ENCODE measurements at places on chromosomes 12 and 14. TPM values are rescaled to one million over a fixed set of nuclear protein-coding genes. Genes with fewer than 3 reads are reported as not detected.

Gene PLD4
- total RNA-seq: 3.1 TPM

Gene TAS2R9
- total RNA-seq: not detected

Gene DMAC2L
- 16.4 TPM for total RNA-seq

Gene POTEG
- total RNA-seq: not detected

Gene IQSEC3
- total RNA-seq: 13.0 TPM

Gene AICDA
- total RNA-seq: 0.66 TPM

Gene TMED8
- total RNA-seq: 25.8 TPM

Gene PAH
- 1.3 TPM for total RNA-seq

Gene GALC
- total RNA-seq: 53.4 TPM

Gene STK38L
- 57.7 TPM for total RNA-seq

Gene NOP9
- 21.8 TPM for total RNA-seq

Gene TMEM117
- 34.4 TPM for total RNA-seq

Gene EXOC3L4
- total RNA-seq: 0.16 TPM

Gene TMEM119
- total RNA-seq: 51.7 TPM

Gene NUAK1
- total RNA-seq: 27.2 TPM

Gene SSPN
- 41.0 TPM for total RNA-seq

Gene ABHD4
- 24.5 TPM for total RNA-seq

Gene CLEC4D
- 0.55 TPM for total RNA-seq

All from camera-type eye (tissue), 1 donor.